HT1080 (cell line): ENCODE measurements at places on chromosomes 5 and 9.

- DNase-seq: no peak
Observed at GRCh38 chr9:114861922-114862605, 56.2 kb upstream of the TNFSF15 start.

DNA sequence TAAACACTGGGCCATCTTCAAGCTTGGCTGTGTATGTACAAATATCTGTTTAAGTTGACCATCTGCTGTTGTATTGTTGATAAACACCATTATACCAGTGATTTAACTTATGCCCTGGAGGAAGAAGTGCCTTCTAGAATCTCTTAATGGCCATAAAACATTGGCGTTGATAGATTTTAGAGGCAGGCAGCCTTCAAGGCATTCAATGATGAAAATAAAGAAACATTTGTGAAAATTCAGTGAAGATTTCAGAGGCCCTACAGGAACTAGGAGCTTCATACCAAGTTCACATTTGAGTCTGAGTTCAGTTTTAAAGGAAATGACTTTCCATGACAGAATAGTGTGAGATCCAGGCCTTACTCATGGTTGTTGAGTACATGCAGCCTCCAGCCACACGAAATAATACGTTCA is 52.2 kb downstream of the MAP1B start:
- DNase-seq: peak; percentile 46

DNA sequence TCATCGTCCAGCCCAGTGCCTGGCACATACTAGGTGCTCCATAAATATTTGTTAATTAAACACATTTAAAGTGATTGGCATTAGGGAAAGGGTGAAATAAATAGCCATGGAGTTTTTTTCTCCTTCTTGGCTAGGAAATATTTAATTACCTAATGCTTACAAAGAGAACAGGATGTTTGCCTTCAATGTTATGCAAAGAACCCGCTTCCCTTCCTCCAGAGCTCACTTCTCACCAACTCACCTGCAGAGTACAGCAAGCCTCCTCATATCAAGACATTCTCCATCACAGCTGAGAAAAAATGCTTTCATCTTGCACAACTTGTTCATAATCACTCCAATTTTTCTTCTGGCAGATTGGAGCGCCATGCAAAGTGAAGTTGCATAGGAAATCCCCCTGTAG is 161.7 kb upstream of the STK32A start:
- no peak for DNase-seq

DNA sequence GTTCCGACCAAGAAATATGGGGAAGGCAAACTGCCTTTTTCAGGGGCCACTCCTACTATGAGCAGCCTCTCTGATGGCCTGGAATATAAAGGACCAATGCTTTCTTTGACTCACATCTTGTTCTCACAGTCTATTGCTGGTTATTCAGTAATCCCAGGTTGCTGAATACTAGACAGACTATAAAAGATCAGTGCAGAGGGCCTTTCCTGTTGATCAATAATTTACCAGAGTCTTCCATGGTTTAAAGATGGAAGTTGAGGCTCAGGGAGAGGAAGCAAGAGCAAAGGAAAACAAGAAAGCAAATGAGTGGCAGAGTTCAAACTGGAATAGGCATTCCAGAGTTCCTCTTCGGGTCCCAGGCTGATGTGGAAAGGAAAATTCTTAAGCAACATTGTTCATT is 62.9 kb downstream of the FBXO38 start:
- DNase-seq: no peak

DNA sequence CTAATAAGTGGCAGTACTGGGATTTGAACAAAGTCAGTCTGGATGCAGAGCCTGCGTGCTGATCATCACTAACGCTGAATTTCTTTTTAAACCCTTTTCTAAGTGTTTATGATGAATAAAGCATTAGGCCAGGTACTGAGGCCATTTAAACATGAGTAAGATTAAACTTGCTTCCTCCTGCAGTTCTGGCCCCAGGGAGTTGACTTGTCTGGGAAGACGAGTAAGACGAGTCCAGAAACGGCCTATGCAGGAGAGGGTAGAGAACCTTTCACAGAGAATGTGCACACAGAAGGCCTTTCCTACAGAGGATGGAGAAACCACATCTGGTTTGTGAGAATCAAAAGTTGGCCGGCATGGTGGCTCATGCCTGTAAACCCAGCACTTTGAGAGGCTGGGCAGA is 42.9 kb downstream of the SPRY4 start:
- DNase-seq: no peak

GRCh38 chr9:32486839-32487562 is 39.0 kb downstream of the RIGI start:
- DNase-seq: no peak

- no peak for DNase-seq
Observed at GRCh38 chr9:132494857-132495256, 84.8 kb downstream of the CFAP77 start.

- peak; percentile 93 for DNase-seq
Observed at GRCh38 chr5:37721447-37721871, 118.4 kb downstream of the GDNF start.
